Activated naive CD8-positive, alpha-beta T cell treated with anti-CD3 and anti-CD28 coated beads for 36 hours (primary cell): ENCODE measurements at places on chromosomes 16 and 17. TPM values are rescaled to one million over a fixed set of nuclear protein-coding genes. Genes with fewer than 3 reads are reported as not detected.

- no peak overlapping the region for H3K27ac ChIP-seq
- H3K4me1 ChIP-seq = peaks cover 13% of the 10 kb centered on the region
- H3K36me3 ChIP-seq = peaks cover 17% of the 10 kb centered on the region
- no peak overlapping the region for H3K4me3 ChIP-seq
- no peaks in the 10 kb centered on the region for H3K27me3 ChIP-seq
- no peak for DNase-seq
These were observed 27.1 kb downstream of the GABARAPL2 start for GRCh38 chr16:75593308-75593707.

GRCh38 chr17:80516171-80516932 is 28.3 kb upstream of the RPTOR start:
- no peak overlapping the region for H3K4me3 ChIP-seq
- no peaks in the 10 kb centered on the region for H3K36me3 ChIP-seq
- DNase-seq = no peak
- peaks cover 12% of the 10 kb centered on the region for H3K27me3 ChIP-seq
- no peak overlapping the region for H3K27ac ChIP-seq

TUBG2 gene
- 7.1 TPM for total RNA-seq

RGS11 gene
- total RNA-seq = not detected

ARL17B gene
- 17.7 TPM for total RNA-seq
